Stimulated activated CD4-positive, alpha-beta T cell treated with anti-CD3 and anti-CD28 coated beads, Interleukin-15, amount 100 ng/mL, for 48 hours (primary cell): ENCODE measurements at places on chromosomes 13 and 19.
A peak's percentile ranks its signal among the peaks of the same experiment; 100 is the strongest.

DNA sequence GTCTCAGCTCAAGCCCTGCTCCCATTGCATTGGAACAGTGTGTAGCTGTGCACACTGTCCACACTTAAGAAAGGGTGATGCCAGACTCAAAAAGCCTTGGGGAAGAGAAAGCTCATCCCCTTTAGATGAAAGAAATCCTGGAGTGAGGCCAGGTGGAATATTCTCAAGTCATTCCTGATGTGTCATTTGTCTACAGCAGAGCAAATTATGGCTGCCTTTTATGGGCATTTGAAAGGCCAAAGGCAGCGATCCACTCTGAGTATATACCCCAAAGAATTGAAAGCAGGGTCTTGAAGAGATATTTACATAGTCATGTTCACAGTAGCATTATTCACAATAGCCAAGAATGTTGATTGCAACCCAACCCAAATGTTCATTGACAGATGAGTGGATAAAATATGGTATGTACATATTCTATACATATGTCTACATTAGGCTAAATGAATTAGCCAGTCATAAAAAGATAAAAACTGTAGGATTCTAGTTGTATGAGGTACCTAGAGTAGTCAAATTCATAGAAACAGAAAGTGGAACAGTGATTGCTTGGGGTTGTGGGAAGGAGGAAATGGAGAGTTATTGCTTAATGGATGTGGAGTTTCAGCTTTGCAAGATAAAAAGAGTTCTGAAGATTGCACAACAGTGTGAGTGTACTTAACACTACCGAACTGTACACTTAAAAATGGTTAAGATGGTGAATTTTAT lies 214.9 kb downstream of the KCNRG start:
- DNase-seq = no peak

GRCh38 chr19:17470068-17470841 lies at the start of gene SLC27A1:
Gene SLC27A1 (plus strand): TSS chr19:17470524. CDS start chr19:17470541, 17 bp downstream.
- DNase-seq = peak; percentile 88

GRCh38 chr19:52889076-52889475 lies 8.4 kb downstream of the ZNF320 start:
- DNase-seq = no peak

- no peak for DNase-seq
Measured at GRCh38 chr19:38880882-38881609, 3.0 kb upstream of the RINL start.

DNA sequence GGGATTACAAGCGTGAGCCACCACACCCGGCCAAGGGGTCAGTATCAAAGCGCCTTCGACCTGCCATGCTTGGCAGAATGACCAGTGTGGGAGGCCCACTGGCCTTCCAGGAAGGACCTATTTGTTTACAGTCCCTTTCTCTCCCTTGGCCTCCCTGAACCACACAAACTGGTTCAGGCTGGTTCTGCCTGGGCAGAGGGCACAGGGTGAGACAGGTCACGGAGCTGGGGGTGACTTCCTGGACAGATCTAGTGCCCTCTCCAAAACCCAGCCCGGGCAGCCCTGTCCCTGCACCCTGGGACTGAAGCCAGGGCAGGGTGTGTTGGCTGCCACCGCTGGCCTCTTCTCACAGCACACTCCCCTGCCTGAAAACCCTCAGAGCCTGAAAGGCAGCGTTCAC lies 11.3 kb downstream of the PLEKHF1 start:
- DNase-seq = no peak

GRCh38 chr19:648305-648704 lies 8.6 kb downstream of the FGF22 start:
- no peak for DNase-seq

DNA sequence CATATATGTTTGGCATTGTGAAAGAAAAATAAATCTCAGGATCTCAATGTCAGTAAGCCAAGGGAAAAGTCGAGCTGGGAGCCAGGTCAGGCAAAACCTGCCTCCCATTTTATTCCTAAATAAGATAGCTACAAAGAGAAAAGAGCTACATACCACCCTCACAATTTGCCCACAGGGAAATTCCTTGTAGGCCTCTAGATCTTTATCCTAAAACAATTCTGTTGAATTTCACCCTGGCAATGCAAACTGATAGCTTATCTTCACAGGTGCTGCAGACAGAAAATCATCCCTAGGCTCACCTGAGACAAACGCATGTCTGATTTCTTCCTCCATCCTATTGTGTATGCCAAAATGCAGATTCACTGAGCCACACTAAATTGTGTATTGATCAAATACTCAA lies 2587.1 kb downstream of the PCDH9 start:
- DNase-seq = no peak

- DNase-seq = no peak
Measured at GRCh38 chr19:42311657-42312056, 1.5 kb upstream of the TMEM145 start.

- DNase-seq = no peak
Measured at GRCh38 chr13:113802090-113802531, 43.1 kb downstream of the TMEM255B start.

DNA sequence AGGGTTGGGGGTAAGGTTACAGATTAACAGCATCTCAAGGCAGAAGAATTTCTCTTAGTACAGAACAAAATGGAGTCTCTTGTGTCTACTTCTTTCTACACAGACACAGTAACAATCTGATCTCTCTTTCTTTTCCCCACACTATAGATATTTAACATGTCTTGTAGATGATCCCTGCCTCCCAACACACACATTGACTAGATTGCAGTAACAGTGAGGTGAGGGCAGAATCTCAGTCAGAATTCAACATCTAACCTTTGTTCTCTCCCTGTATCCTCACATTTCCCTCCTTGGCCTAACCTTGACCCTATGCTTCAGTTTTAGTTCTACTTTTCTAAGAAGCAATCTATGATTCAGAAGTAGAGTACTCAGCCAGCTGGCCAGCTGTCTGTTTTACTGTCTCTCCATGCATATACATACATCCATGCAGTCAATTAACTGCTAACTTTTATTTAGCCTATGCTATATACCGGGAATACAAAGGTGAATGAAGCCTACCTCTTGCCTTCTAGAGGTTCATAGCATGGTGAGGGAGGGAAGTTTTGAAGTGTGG lies 18.1 kb downstream of the DNAJC15 start:
- no peak for DNase-seq

GRCh38 chr13:78589206-78589605 lies 14.1 kb downstream of the POU4F1 start:
- no peak for DNase-seq

- DNase-seq = no peak
Measured at GRCh38 chr19:42096255-42096837, 20.4 kb downstream of the ZNF574 start.

GRCh38 chr13:27425158-27425917 lies 919 bp downstream of the GTF3A start:
- DNase-seq = no peak

DNA sequence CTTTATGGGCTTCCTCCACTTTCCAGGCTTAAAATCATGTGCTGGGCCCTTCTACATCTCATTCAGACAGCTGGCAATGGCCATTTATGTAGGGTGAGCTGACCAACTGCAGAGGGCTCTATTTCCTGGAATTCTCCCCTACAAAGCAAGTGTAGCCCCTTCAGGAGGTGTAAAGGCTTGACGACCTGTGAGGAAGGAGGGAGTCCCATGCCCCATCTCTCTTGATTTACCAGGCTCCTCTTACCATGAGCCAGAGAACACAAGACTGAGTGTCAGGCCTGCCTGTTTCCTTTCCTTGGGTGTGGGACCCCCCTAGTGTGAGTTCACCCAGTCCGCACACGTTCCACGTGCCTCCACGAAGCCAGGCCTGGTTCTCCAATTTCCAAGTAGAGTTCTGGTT lies 16.6 kb downstream of the ZNF536 start:
- DNase-seq = no peak

DNA sequence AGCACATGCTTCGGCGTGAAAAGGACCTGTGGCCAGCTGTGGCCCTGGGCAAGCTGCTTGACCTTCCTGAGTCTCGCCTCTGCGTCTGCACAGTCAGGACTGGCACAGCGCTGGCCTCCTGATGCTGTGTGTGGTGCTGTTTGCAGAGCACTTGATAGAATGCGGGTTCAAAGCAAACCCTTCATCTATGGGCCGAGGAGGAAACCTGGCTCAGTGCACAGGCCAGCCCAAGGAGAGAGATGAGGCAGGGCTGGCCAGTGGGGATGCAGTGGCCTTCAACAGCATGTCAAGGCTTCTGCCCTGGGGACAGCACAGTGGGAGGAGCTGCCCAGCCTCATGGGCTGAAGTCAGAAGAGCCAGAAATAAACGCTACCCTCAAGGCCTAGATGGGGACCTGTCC lies 21.3 kb upstream of the VSTM2B start:
- no peak for DNase-seq

GRCh38 chr13:43390619-43391018 lies 367.2 kb downstream of the DNAJC15 start:
- DNase-seq = no peak

DNA sequence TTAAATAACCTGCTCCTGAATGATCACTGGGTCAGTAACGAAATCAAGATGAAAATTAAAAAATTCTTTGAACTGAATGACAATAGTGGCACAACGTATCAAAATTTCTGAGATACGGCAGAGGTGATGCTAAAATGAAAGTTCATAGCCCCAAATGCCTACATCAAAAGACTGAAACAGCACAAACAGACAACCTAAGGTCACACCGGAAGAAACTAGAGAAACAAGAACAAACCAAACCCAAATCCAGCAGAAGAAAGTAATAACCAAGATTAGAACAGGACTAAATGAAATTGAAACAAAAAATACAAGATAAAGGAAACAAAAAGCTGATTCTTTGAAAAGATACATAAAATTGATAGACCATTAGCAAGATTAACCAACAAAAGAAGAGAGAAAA lies 324.1 kb downstream of the RBM26 start:
- no peak for DNase-seq

- no peak for DNase-seq
Measured at GRCh38 chr19:55112246-55112776, 5.1 kb downstream of the PPP1R12C start.

DNA sequence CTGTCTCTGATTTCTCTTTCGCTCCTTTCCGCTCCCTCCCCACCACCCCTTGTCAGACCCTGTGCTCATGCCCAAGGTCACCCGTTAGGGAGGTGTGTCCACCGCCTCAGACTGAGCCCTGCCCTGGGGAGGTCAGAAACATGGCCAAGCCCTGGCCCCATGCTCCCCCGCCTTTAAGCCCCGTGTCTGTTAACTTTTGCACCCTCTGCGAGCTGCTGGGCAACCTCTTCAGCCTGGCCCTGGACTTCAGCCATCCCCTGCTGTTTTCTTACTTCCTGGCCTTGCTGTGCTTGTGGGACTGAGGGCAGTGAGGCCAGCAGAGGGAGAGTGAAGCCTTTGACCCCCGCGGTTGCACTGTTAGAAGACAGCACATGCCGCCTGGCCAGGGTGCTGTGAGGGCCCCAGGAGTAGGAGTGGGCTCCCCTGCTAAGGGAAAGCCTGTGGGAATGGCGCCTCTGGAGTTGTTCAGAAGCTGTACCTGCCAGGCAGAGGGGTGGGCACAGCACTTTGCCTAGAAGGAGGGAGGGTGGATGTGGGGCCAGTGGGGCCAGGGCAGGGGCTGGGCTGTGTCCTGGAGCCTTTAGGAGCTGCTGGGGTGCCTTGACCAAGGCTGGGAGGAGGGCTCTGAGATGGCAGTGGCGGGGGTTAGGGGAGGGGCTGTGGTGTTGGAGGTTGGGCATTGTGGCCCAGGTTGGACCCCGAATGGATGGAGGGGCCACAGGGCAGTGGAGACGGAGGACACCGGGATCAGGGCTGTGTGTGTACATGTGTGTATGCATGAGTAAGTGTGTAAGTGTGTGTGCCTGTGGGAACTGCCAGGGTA lies 7.9 kb downstream of the UPF1 start:
- no peak for DNase-seq

DNA sequence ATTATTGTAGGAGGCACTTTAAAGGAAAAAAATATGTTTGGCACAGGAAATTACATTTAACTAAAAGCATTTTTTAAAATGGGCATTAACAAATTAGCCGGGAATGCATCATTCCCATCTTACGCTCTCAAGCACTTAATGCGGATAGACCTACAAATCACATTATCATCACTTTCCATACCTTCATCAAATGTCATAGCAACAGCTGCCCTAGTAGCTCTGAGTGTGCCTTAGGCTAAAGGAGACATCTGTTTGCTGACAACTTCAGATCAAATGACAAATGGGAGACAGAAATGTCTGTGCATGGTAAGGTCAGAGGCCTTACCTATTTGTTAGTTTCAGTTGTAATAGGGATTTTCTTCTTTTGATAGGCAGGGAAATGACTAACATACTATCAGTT lies 773.2 kb upstream of the SLC10A2 start:
- DNase-seq = no peak

GRCh38 chr19:17942582-17943273 lies 9.9 kb downstream of the CCDC124 start:
- no peak for DNase-seq

DNA sequence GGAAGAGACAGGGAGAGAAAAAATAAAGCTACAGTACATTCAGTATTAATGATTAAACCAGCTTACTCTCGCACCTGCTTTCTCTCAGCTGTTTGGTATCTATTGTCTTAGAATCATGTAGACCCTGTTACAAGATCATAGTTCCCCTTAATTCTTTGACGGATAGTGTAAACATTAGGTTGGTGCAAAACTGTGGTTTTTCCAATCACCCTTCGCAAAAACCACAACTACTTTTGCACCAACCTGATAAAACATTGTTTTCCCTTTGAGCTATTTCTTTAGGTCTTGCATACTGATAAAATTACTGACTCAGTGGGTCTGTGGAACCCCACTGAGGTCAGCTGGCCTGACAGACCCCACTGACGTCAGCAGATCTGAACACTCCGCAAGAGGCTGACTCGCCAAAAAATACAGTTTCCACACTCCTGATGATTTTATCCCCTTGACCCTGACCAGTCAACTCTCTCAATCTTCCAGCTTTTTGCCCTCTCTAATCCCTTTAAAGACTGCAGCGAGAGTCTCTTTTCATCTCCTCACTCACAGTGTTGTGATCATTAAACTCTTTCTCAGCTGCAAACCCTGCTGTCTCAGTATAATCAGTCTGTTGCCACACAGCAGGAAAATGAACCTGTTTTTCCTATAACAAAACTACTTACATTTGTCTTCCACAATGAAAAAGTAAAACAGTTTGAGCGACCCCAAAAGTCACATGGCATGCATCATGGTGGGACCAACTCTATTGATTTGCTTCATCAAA lies 123.9 kb downstream of the SLITRK6 start:
- no peak for DNase-seq

GRCh38 chr19:42695811-42696503 lies 44.3 kb downstream of the PSG3 start:
- no peak for DNase-seq

GRCh38 chr13:105177265-105177900 lies 1358.1 kb downstream of the EFNB2 start:
- DNase-seq = no peak

- DNase-seq = no peak
Measured at GRCh38 chr13:79398127-79398526, 7.9 kb downstream of the RBM26 start.

DNA sequence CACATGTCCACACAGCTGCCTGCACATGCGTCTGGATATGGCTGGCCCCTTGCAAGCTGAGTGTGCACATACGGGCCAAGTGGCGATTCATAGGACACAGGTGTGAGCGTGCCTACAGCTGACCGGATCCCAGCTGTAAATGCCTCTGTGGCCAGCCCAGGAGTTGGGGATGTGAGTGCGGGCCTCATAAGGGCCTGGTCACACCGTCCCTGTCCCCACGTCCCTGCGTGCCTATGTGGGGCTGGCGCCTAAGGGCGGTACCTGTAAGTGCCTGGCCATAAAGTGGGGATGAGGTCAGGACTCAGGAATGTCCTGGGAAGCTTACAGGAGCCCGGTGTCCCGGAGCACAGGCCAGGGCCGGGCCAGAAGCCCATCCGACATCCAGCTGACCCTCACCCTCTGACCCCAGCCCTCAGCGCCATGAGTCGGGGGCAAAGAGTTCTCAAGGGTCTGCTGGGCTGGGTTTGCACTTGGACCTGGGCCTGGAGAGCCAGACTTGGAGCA lies 1.3 kb upstream of the ARHGAP45 start:
- DNase-seq = no peak
